ENCODE measurements at places on chromosomes 3 and 15. TPM values are rescaled to one million over a fixed set of nuclear protein-coding genes. Genes with fewer than 3 reads are reported as not detected.
A peak's percentile ranks its signal among the peaks of the same experiment; 100 is the strongest.

The RNU5B-1 gene
- not detected for polyA plus RNA-seq

- no peak for DNase-seq
Measured at GRCh38 chr3:151962912-151963311, 89.5 kb downstream of the SUCNR1 start.

DNA sequence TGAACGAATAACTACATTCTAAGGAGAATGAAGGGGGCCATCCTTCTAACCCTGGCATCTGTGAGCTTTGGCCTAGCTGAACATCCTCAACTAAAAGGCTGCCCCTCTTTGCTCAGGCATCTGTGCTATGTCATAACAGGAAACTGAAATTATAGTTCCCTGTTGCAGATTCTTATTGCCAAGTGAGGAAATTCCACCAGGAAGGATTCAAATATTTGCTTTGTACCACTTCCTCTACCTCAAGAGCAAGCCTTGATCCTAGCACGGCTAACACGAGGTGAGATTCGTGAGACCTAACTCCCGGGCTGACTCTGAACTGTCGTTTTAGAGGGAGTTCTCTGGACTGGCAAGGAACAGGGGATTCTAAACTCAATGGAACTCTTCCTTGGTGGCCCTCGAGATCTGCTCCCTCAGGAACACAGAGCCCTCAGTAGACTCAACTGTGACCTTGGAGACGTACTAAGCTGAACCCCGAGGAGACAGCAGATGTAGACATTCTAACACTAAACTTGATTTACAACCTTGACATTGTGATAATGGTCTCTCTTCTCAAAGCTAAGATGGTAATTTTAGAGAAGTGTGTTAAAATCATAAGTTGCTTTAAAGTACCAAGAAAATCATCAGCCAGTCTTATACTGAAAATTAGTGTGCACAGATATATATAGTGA, 4.2 kb downstream of the SPG21 start:
- DNase-seq = no peak

DNA sequence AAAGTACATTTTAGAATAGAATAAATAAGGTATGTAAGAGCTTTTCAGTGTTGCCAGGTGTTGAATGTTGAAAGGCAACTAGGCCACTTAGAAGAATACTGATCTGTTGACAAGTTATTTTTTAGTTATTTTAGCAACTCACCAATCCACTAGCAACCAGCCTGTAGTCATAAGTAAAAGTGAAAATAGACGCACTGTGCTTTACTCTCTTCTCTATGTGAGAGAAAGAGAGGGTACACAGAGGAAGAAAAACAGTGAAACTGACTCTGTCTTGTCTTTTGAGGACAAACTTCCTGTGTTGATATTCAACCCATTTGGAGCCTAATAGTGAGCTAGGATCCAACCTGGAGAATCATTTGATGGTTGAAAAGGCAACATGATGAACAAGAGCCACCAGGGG, 327.1 kb upstream of the GOLIM4 start:
- no peak for DNase-seq

GRCh38 chr15:64092075-64092820, 1.4 kb downstream of the CIAO2A start:
- no peak for DNase-seq

GRCh38 chr15:63430766-63431451, 49.3 kb upstream of the CA12 start:
- DNase-seq = no peak

DNA sequence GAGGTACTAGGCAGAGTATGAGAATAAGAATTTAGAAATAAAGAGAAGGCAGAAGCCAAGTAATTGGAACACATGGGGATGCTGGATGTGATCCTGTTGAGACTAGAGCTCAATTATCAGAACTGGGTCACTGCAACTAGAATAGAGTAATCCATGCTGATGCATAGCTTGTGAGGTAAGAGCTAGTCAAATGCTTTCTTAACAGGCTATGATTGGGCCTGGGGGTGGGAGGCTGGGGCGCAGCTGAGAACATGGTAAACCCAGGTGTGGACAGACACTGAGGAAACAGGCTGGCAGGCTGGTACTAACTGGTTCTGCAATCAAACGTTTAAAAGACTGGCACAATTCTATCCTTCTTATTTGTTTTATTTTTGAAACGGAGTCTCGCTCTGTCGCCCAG, 50.5 kb upstream of the LRRFIP2 start:
- no peak for DNase-seq

GRCh38 chr15:61182946-61183345, 46.2 kb downstream of the RORA start:
- no peak for DNase-seq

DNA sequence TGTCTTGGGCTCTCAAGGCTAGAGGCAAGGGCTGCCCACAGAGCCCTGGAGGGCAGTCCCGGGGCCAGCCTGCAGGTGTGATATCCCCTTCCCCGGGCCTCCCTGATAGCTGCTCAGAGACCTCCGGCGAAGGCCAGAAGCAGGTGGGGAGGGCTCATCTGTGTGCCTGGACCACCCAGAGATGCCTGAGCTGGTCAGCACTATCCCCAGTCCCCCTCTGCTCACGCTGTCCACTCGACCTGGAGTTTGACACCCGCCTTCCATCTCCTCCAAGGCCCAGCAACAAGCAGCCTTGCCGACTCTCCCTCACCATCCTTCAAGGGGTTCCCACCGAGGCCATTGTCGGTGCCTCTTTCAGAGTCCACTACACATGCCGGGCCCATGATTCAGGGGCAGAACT, 39.4 kb downstream of the DNAH1 start:
- no peak for DNase-seq

DNA sequence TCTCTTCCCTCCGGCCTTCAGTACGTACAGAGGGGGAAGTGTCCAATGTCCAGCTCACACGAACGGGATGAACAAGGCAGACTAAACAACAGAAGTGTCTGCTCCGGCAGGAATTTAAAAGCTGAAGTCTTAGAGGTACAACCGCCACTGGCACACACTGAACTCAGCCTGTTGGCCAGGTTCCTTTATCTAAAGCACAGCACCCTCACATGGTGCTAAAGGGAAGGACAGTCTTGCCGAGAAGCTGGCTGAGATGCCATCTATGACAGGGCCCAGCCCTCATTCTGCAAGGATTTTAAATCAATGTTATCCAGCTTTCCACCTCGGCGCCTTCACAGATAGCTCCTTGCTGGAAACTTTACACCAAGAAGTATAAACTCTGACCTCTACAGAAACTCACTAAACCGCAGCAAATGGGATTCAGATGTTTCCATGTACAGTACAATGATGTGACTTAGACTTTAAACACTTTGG, 2.8 kb downstream of the ADAMTS17 start:
- peak; percentile 65 for DNase-seq

- no peak for DNase-seq
Measured at GRCh38 chr3:197561926-197562325, 6.2 kb upstream of the BDH1 start.

Measured in right renal pelvis (tissue), 4 donors.